CD4-positive, alpha-beta T cell (primary cell): ENCODE measurements at places on chromosomes 7 and 10. TPM values are rescaled to one million over a fixed set of nuclear protein-coding genes. Genes with fewer than 3 reads are reported as not detected.

DNA sequence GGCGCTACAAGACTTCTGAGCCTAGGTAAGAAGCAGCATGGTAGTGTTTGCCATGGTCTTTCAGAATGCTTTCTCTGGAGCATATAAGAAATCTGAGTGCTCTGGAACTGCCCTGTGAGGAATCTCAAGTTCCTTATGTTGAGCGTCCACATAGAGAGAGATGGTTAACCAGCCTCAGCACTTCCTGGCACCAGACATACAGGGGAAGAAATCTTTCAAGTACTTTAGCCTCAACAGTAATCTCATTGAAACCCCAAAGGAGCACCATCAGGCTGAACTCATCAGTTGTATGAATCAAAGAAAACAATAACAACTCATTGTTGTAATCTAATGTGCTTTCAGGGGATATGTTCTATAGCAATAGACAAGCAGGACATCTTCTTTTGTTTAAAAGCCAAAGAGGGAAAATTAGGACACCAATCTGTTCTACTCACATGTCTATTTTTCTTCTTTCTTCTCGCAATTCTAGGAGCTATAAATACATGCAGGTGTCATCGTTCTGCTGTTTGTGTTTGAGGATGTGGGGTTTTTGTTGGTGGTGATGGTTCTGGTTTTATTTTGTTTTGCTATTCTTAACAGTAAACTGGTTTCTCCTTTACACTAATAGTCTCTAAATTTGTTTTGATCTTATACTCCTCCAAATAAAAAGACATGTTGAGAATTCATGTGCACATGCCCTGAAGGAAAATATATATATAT lies 1145.0 kb upstream of the LRRN3 start:
- no peaks in the 10 kb centered on the region for H3K4me1 ChIP-seq
- no peak overlapping the region for H3K27ac ChIP-seq
- H3K36me3 ChIP-seq = no peaks in the 10 kb centered on the region
- H3K4me3 ChIP-seq = no peak overlapping the region
- DNase-seq = no peak
- H3K27me3 ChIP-seq = no peaks in the 10 kb centered on the region

DNA sequence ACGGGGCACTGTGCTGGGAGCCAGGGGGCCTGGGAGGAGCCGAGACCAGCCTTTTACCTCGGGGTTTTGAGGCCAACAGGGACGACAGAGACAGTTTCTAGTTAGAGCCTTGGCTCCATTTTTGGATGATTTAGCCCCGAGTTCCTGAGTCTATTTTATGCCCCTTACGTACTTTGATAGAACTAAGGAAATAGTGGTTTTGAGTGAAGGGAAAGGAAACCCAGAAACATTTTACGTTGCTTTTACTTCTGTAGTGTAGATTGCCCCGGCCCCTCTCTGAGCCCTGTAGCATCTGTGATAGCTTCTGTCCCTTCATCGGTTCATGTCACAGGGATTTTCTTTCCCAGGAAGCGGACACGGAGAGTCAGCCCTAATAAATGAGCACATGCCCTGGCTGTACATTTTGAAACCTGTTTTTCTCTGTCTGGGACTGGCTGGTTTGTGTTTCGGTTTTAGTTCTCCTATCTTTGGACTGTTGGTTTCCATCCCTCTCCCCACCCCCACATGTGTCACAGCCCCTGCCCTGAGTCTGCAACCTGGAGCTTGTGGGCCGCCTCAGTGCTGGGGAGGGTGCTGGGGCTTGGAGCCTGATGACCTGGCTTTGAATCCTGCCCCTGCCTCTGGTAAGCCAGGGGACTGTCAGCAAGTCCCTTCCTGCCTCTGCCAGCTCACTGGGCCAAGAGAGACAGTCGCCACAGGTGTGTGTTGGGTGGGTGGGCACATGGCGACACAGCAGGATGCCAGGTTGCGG lies 6.9 kb upstream of the ORAI2 start:
- peaks cover 8% of the 10 kb centered on the region for H3K36me3 ChIP-seq
- DNase-seq = peak; percentile 42
- peaks cover 82% of the 10 kb centered on the region for H3K4me1 ChIP-seq
- peak overlapping the region; percentile 99 for H3K27ac ChIP-seq
- no peaks in the 10 kb centered on the region for H3K27me3 ChIP-seq
- peak overlapping the region; percentile 42 for H3K4me3 ChIP-seq

DNA sequence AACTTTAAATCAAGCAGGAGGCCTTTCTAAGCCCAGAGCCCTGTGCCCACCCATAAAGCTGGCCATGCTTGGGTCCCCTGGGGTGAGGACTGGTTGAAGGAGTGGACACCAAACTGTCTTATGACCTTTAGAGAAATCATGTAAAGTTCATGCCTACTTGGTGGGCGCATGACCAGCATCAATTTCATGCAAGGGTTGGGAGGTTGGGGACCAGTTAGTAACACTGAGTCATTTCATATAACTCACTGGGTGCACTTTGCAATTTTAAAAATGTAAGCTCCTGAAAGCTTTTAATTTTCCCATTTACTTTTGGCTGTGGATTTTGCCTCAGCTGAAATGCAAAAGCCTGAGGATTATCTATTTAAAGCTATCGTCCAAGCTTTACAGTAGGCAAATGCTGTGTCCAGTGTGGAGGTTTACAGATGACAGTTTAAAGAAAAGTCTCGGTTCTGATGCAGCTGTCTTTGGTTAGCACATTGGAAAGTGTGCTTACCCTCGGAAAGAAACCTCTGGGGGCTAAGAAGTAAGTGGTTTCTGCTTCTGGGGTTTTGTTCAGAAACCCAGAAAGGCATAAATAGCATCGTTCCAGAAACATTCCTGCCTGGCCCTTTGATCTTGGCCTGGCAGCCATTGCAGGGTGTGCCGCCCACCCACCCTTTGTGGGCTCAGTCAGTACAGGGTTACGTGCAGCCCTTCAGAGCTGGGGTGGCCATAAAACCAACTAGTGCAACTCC lies 48.8 kb upstream of the CHST15 start:
- DNase-seq = no peak
- H3K27me3 ChIP-seq = no peaks in the 10 kb centered on the region
- H3K4me3 ChIP-seq = no peak overlapping the region
- no peak overlapping the region for H3K27ac ChIP-seq
- H3K36me3 ChIP-seq = no peaks in the 10 kb centered on the region

The ZNF503 gene
- 0.47 TPM for total RNA-seq

The KLF14 gene
- not detected for total RNA-seq

The SPDYE2 gene
- total RNA-seq = 0.33 TPM

The SORCS3 gene
- 2.1 TPM for total RNA-seq

The GPRIN2 gene
- not detected for total RNA-seq
